HT-29 (cell line): ENCODE measurements at places on chromosomes 6 and 20.
A peak's percentile ranks its signal among the peaks of the same experiment; 100 is the strongest.

DNA sequence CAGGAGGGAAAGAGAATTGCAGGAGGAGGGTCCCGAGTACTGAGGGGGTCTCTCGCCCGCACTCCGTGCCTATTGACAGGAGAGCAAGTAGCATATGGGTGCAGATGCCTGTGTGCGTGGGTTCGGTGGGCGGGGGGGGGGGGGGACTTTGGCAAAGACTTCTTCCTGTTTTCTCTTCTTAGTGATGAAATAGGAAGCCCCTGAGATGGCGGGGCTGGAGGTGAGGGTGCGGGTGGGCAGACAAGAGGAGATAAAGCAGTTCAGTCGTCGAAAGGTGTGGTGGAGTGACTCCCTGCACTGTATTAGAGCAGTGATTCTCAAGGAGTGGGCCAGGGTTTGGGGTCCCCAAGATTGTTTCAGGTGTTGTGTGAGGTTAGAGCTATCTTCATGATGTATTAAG is 3.7 kb downstream of the NAA20 start:
- DNase-seq = no peak

GRCh38 chr6:138107078-138107751 is at the start of gene PERP:
TSS of gene PERP (minus strand) at chr6:138107419. CDS start at chr6:138107340, 79 bp downstream.
- peak; percentile 88 for DNase-seq

- DNase-seq = no peak
Measured at GRCh38 chr20:38842558-38842981, 37.1 kb downstream of the PPP1R16B start.

DNA sequence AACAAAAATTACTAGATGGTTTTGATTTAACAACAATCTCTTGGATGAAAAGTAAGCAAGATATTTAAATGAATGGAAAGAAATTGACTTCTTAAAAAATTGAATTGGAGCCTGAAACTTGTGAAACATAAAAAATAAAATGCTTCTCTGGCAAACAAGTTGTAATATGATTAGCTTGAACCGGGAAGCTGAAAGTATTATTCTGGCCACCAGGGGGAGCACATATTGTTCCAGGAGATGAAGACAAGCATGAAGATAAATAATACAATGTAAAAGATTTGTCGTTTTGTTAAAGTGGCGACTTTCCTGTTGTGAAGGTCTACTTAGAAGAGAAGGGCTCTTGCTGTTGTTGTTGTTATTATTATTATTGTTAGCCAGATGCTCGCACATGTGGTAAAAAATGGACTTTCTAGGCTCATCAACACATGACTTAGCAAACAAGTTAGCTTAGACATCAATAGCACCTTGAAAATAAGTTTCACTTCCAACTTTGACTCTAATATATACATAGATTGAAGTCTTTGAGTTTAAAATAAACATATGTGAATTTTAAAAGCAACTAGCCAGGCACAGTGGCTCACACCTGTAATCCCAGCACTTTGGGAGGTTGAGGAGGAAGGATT is 14.2 kb downstream of the PAX1 start:
- DNase-seq = peak; percentile 80

DNA sequence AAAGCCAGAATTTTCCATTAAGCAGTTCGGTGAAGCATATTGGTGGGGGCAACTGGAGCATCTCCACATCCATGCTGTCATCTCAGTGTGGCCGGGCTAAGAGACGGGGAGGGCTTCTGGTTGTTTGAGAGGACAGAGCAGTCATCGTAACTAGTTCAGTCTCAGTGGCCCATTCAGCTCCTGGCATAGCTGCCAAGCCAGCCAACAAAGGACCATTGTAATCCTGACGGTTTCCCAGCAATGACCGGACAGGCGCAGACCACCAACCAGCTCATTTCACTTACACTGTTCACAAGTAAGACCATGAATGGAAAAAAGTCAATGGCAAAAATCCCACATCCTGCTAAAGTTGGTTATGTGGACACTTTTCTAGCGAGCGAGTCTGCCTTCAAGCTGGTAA is 14.9 kb upstream of the HDDC2 start:
- no peak for DNase-seq

GRCh38 chr6:4377603-4378002 is 242.2 kb upstream of the ECI2 start:
- no peak for DNase-seq

GRCh38 chr6:1970151-1970561 is 275.2 kb downstream of the GMDS start:
- no peak for DNase-seq

- DNase-seq = no peak
Measured at GRCh38 chr6:88808381-88808780, 155.0 kb downstream of the RNGTT start.

- no peak for DNase-seq
Measured at GRCh38 chr6:39322306-39322850, at the start of gene KCNK16. TSS of gene KCNK16 (minus strand) at chr6:39322702. CDS start at chr6:39322540, 162 bp downstream.

DNA sequence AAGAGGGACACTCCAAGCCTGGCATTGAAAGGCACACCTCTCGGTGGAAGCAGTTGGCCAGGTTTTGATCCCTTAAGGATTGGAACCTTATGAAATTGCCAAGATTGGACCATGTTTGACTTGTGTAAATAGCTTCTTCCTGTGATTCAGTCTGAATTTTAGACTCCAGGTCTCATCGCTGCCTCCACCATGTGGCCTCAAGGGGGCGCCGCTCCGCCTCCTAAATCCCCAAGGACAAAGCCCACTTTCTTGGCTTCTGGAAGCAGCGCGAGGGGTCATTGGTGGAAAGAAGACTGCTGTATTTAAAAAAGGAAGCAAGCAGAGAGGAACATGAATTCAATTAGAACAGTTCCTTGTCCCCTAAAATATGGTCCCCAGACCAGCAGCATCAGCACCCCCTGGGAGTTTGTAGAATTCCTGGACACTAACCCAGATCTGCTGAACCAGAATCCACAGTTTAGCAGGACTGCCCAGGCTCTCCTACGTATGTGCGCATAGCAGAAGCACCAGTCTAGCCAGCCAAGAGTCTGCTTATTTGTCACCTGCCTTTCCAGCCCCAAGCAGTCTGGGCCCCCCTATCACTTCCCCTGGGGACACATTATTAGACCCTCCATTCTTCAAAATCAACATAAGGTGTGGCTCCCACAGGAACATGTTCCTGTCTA is 108.5 kb downstream of the LY86 start:
- peak; percentile 60 for DNase-seq

- no peak for DNase-seq
Measured at GRCh38 chr6:43992126-43992663, 135.1 kb downstream of the MRPL14 start.

GRCh38 chr6:56370127-56370540 is 122.8 kb upstream of the COL21A1 start:
- DNase-seq = peak; percentile 93

DNA sequence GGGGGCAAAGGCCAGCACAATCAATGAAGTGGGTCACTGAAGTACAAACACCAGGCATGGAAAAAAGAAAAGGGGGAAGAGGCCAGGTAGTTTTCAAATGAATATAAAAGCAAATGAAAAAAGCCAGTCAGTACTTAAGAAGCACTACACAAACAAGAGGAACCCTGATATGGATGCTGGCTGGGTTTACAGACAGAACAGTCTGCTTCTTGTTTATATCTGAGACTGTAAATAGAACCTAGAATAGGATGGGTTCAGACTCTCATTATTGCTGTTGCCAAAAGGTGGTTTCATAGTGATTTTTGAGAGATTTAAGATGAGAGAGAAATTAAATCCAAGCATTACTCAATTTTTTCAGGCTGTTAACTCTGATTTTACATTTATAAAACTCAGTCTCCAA is 24.1 kb downstream of the USP45 start:
- DNase-seq = no peak

- no peak for DNase-seq
Measured at GRCh38 chr6:157430834-157431233, 49.8 kb downstream of the ZDHHC14 start.

GRCh38 chr6:21437581-21437980 is 156.0 kb upstream of the SOX4 start:
- DNase-seq = no peak

GRCh38 chr6:7939864-7940228 is 29.3 kb upstream of the TXNDC5 start:
- DNase-seq = no peak

DNA sequence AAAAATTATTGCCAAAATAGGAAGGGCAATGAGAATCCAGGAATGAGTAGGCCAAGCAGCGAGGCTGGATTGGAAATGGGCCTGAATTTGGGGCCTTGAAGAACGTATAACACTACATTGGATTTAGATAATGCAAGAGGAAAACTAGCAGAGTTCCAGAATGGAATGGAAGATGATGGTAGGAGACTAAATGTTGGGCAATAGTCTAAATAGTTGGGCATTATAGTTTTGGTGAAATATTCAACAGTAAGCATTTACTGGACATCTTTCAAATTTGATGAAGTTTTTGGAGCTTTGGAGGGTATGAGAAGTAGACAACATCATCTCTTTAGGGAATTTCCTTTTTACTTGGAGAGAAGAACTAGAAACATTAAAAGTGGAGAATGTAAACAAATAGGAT is 3.4 kb upstream of the JARID2 start:
- no peak for DNase-seq

DNA sequence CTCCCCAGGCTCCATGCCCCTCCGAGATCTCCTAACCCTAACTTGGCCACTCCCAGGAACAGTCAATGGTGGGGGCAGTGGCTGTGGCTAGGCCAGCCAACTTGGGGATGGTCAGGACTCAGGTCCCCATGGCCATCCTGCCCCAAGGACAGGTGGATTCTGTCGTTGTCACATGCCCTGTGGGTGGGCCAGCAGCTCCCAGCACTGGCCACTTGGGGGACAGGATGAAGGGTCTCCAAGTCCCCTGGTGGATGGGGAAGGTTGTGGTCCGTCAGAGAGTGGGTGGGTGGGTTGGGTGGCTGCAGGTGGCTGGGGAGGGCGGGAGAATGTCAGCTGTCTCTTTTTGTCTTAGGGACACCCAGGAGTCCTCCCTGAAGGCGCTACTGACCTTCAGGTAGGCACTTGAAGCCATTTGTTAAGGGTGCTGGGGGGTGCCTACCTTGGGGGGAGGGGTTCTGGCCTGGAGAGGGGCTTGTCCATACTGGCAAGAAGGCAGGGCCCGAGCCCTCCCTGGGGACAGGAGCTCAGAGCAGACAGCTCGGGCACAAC is 5.5 kb downstream of the COL9A3 start:
- DNase-seq = no peak

DNA sequence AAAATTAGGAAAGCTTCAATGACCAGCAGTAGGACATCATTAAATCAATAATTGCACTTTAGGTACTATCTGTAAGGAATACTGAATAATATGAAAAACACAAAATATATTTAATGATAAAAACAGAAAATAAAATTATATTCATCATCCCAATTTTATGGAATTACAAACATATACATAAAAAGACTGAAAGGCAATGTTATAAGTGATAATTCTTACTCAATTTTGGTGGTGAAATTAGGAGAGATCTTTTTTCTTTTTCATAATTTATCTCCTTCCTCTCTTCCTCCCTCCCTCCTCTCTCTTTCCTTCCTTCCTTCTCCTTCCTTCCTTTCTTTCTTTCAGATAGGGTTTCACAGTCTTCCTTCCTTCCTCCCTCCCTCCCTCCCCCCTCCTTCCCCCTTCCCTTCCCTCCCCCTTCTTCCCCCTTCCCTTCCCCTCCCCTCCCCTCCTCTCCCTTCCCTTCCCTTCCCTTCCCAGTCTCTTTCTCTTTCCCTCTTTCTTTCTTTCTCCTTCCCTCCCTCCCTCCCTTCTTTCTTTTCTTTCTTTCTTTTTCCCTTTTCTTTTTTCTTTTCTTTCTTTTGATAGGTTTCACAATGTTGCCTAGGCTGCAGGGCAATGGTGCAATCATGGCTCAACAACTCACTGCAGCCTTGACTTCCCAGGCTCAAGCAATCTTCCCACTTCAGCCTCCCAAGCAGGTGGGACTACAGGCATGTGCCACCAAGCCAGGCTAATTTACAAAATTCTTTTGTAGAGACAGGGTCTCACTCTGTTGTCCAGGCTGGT is 36.8 kb downstream of the RSPH3 start:
- DNase-seq = no peak

- no peak for DNase-seq
Measured at GRCh38 chr6:99138445-99138844, 190.7 kb upstream of the FBXL4 start.

GRCh38 chr6:148192310-148192709 is 150.3 kb upstream of the SASH1 start:
- DNase-seq = no peak

DNA sequence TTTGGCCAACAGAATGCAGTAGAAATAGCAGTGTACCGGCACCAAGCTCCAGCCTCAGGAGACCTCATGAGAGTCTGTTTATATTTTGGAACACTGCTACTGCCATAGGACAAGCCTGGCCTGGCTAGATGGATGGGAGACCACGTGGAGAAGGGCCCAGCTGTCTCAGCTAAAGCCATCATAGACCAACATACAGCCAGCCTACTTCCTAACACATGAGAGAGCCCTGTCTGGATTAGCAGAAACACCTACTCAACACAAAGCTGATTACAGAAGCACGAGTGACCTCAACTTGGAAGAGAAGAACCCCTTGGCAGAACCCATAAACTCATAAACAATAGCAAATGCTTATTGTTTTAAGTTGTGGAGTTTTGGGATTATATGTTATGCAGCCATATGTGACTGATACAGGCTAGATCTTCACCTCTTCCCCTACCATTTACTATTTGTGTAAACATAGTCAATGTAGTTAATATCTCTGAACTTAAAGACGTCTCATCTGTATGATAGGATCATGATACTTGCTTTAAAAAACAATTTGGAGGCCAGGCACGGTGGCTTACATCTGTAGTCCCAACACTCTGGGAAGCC is 199.4 kb upstream of the ZNF217 start:
- DNase-seq = no peak

- peak; percentile 57 for DNase-seq
Measured at GRCh38 chr6:44133003-44133931, 5.9 kb downstream of the TMEM63B start.

DNA sequence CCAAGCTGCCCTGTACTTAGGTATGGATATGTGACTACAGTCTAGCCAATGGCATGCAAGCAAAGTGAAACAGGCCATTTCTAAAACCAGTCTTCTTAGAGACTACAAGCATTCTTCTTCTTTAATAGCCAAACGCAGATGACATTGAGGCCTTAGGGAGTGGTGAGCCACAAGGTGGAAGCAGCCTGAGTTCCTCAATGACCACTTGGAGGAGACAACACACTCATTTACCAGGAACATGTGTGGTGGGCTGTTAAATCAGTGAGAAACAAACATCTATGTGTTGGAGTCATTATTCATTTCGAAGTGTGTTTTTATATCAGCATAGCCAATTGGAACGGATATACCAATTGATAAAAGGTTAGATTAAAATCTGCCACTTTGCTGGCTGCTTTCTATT is 122.0 kb downstream of the GFRAL start:
- DNase-seq = peak; percentile 36

GRCh38 chr20:58140787-58141425 is 87.5 kb downstream of the ANKRD60 start:
- no peak for DNase-seq

GRCh38 chr20:49705358-49705757 is 8.3 kb downstream of the B4GALT5 start:
- DNase-seq = no peak

GRCh38 chr6:119096721-119097565 is 18.5 kb upstream of the FAM184A start:
- DNase-seq = no peak

DNA sequence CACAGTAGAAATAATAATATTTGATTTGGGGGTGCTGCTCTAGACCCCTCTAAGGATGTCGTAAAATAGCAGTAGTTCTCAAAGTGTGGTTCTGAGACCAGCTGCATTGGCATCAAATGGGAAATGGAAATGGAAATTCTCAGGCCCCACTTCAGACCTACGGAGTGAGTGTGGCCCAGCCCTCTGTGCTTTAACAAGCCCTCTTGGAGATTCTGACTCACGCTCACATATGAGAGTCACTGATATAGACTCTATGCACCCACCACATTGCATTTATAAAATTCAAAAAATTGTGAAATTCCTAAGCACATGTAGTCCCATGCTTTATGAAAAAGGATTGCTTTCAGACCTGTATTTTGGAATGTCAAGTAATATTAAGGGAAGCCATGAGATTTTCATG is 14.2 kb upstream of the PPP1R16B start:
- no peak for DNase-seq
